T-helper 1 cell (primary cell): ENCODE measurements at places on chromosomes 12 and 14.

DNA sequence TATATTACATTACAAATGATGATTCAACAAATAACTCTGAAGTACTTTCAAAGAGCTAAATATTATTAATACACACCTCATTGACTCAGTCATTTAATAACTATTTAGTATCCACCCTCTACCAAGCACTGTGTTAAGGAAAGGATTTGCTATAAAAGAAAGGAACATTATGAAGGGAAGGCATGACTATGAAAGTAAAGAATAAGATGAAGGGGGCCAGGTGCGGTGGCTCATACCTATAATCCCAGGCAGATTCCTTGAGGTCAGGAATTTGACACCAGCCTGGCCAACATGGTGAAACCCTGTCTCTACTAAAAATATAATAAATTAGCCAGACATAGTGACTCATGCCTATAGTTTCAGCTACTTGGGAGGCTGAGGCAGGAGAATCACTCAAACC is 107.9 kb downstream of the PLCZ1 start:
- no peak for DNase-seq

GRCh38 chr12:121797937-121798786 is 4.7 kb upstream of the RHOF start:
- no peak for DNase-seq

DNA sequence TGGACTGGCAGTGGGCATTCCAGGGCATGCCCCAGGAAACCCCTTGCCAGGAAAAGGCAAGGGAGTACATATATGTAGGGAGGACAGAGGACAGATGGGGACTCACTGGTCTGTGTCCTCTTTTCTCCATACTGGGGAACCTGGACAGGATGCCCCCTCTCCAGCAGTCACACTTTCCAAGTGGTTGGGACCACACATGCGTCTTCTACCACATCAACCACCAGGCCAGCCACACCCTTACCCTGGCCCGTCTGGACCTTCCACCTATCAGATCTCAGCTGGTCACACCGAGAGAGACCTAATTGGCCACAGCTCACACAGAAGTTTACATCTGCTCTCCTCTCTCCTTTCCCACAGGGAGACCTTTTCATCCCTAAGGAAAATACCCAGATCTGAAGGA is 8.3 kb downstream of the ANKRD33 start:
- no peak for DNase-seq

DNA sequence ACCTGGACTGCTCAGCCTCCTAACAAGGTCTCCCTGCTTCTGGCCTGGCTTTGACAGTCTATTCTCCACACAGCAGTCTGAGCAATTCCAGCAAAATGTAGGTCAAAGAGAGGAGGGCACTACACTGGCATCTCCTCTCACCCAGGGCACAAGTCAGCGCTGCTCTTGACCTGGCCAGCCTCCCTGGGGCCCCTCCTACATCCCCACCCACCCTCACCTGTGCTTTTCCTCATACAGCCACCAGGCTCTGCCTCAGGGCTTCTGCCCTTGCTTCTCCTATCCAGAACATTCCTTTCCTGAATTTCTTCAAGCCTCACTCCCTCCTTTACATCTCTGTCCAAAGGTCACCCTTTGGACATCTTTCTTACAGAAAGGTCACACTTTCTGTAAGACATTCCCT is 33.7 kb downstream of the GALNT4 start:
- no peak for DNase-seq

DNA sequence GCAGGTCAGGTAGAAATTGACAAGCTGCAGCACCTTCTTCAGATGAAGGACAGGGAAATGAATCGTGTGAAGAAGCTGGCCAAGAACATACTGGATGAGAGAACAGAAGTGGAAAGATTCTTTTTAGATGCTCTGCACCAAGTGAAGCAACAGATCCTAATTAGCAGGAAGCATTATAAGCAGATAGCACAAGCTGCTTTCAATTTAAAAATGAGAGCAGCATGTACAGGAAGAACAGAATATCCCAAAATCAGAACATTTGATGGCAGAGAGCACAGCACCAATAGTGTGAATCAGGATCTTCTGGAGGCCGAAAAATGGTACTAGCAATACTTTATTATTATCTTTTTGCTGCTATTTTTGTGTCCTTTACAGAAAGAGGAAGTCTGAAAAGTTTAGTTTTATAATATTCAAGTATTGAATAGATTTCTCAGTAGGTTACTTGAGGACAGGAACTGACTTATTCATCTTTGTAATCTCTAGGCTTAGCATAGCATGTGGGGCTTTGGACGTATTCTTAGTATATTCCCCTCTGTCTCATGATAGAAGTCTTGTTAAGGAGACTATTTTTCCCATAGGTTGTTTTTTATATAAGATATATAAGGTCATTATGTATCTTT is 30.8 kb downstream of the BBOF1 start:
- DNase-seq: no peak

DNA sequence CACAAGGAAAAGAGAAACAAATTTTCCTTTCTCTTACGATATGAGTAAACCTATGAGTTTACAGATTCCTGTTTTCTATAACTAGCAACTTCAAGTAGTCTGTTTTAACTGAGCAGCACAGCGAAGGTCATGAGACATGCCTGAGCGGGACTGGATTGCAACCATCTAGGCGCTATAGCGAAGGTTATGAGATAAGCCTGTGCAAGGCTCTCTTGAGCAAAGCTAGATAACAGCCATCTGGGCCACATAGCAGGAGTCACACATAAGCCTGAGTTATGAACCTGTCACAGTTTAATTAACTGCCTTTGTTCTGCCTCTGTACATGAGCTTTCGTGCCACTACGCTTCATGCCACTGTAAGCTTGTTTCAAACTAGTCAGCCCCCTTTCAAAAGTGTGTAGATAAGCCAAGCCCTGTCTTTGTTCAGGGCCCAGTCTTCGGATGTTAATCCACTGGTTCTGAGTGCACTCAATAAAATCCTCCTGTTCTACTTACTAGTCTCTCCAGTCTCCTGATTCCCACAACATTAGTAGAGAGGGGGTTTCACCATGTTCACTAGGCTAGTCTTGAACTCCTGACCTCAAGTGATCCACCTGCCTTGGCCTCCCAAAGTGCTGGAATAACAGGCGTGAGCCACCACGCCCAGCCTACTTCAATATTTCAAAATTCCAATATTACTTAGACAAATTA is 47.1 kb downstream of the SEC23A start:
- no peak for DNase-seq

DNA sequence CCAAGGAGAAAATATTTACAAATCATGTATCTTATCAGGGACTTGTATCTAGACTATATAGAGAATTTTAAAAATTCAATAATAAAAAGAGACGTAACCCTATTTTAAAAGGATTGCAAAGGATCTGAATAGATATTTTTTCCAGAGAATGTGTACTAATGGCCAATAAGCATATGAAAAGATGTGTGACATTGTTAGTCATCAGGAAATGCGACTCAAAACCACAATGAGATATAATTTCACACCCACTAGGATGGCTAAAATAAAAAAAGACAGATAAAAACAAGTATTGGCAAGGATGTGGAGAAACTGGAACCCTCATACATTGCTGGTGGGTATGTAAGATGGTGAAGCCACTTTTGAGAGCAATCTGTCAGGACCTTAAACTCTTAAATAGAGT is 141.9 kb upstream of the BMP4 start:
- no peak for DNase-seq

DNA sequence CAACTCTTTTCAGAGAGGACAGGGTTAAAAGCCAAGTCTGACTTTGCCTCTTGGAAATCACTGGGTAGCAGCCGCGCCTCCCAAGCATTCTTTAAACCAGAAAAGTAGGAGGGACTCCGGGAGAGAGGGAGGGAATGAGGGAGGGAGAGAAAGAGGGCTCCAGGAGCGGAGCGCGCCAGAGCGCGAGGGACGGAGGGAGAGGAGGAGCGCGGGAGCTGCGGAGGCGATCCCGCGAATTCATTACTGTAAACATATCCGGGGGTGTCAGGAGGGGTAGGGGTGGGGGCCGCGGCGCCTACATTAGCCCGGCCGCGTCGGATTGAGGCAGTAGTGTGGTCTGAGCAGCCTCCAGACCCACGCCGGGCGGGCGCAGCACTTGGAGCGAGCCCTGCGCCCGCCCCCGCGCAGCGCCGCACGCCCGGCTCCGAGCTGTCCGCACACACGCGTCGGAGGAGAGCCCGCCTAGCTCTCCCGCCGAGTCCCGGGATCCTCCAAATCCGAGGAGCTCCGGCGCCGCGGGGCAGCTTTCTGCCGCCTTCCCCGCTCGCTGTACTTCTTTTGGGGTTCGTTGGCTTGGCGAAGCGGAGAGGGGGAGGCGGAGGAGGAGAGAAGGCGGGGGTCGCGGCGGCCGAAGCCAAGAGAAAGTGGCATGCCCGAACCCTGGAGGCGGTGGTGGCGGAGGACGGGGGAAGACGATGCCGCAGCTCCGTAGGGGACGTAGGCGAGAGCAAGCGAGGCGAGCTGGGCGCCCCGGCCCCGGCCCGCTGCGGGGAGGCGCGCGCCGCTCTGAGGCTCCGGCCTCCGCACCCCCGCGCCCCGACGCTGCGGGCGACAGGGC is 3.3 kb downstream of the FLRT2 start:
- DNase-seq: no peak

DNA sequence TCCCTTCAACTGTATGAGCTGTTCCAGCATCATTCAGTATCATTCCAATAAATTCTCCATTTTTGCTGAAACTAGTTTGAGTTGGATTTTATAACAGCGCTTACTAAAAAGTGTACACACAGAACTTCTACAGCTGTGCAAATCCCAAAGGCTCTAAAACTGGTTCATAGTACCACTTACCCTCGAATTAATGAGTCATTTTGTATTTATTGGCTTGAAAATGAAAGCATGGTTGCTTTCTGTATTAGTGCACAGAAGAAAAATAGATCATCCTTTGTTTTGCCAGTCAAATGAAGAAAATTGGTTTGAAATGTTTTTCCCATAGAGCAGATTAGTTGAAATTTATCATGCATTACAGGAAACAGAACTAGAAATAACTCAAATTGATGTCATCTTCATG is 268.3 kb upstream of the CPNE8 start:
- no peak for DNase-seq

- DNase-seq: no peak
Measured at GRCh38 chr12:121417847-121418246, 17.9 kb downstream of the RNF34 start.

DNA sequence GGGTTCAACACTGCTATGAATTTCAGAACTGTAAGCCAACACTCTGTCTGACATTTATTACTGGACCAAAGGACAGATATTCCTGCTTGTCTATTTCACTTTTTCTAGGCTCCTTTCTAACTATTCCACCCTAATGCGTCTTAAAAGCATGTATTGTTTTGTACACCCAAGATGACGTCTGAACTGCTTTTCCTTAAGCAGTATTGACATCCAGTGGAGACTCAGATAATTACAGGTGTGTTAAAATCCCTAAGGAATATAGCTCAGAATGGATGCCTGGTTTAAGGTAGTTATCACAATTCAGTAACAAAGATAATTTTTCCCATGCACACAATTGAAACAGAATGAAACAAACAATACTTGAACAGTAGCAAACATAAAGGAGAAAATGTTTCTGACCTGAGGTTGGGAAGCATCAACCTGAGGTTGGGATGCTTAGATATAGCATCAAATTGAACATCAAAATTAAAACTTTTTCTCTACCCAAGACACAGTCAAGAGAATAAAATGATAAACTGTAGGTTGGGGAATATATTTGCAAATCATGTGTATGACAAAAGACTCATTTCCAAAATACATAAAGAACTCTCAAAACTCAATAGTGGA is 93.7 kb upstream of the PTPRR start:
- DNase-seq: no peak

GRCh38 chr12:44848703-44849085 is 27.4 kb downstream of the NELL2 start:
- DNase-seq: no peak

DNA sequence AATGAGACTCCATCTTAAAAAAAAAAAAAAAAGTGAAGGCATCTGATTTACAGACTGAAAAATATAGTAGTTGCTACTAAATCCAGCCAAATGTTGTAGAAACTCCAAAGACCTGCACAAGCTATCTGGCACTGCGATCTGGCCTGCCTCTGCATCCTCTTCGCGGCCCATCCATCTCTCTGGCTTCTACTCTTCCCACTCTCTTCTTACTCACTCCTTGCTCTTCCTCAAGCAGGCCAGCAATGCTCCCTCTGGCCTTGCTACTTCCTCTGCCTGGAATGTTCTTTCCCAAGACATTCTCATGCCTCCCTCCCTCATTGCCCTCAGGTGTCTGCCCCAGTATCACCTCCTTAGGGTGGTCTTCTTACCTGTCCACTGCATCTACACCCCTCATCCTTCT is 9.7 kb upstream of the CRY1 start:
- DNase-seq: no peak
